ENCODE measurements at places on chromosomes 2 and 18. TPM values are rescaled to one million over a fixed set of nuclear protein-coding genes. Genes with fewer than 3 reads are reported as not detected.

The TGFA gene
- 0.06 TPM for polyA plus RNA-seq

The INHA gene
- polyA plus RNA-seq = not detected

The ALPG gene
- not detected for polyA plus RNA-seq

The LGALSL gene
- polyA plus RNA-seq = 0.45 TPM

The PTPRM gene
- 0.61 TPM for polyA plus RNA-seq

The CNGA3 gene
- polyA plus RNA-seq = not detected

The EFR3B gene
- polyA plus RNA-seq = 0.04 TPM

The HMSD gene
- not detected for polyA plus RNA-seq

The SCN3A gene
- polyA plus RNA-seq = 0.85 TPM

The SCYGR3 gene
- polyA plus RNA-seq = not detected

The CABYR gene
- 2.0 TPM for polyA plus RNA-seq

The SLC5A7 gene
- polyA plus RNA-seq = not detected

The PARD6G gene
- not detected for polyA plus RNA-seq

The CIB4 gene
- polyA plus RNA-seq = not detected
